ENCODE measurements at places on chromosomes 2 and 18.

- DNase-seq: peak; percentile 84
Measured at GRCh38 chr18:55781481-55781957, 193.5 kb upstream of the TCF4 start.

DNA sequence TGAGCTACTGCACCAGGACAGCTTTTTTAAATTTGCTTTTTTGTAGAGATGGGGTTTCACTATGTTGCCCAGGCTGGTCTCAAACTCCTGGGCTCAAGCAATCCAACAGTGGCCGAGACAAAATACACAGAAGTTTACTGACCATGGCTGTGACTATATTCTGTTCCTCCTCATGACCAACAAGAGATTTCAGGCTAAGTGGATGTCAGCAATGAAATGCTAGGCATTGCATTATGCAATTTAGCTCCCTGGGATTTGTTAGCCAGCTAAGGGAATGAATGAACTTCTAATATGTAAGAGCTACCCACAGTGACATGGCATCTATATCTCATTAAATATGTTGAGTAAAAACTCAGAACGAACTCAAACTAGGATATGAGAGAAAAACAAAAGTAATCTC lies 81.9 kb upstream of the MBOAT2 start:
- DNase-seq: no peak

GRCh38 chr2:12169721-12170120 lies 423.3 kb downstream of the LPIN1 start:
- DNase-seq: peak; percentile 95

DNA sequence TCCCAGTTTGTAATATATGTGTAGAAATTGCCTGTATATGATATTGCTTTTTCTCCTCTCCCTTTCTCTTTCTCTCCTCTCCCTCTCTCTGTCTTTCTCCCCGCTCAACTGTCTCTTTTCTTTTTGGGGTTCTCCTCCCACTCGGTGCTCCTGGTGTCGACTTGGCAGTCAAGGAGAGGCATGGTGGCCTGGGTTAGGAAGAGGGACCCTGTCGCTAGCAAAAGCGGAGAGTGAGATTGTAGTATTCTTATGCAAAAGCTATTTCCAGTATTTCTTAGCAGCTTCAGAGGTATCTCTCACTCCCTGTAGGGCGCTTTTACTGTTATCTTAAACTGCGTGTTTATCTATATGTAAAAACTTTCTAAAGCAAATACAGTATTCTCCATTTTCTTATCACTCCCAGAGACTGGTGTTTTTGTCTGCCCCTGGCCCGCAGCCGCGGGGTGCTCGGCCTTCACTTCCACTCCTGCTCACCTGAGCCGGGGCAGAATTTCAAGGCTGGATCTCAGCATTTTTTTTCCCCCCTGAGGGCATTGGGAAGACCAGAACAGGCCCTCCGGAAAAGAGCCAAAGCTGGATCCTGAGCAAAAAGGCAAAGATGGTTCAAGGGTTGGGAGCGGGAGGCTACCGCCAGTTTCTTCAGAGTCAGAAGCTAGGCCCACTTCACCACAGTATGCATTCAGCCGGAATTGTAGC lies 4.3 kb downstream of the SIX3 start:
- no peak for DNase-seq

- no peak for DNase-seq
Measured at GRCh38 chr2:160908157-160908556, 252.1 kb upstream of the TANK start.

DNA sequence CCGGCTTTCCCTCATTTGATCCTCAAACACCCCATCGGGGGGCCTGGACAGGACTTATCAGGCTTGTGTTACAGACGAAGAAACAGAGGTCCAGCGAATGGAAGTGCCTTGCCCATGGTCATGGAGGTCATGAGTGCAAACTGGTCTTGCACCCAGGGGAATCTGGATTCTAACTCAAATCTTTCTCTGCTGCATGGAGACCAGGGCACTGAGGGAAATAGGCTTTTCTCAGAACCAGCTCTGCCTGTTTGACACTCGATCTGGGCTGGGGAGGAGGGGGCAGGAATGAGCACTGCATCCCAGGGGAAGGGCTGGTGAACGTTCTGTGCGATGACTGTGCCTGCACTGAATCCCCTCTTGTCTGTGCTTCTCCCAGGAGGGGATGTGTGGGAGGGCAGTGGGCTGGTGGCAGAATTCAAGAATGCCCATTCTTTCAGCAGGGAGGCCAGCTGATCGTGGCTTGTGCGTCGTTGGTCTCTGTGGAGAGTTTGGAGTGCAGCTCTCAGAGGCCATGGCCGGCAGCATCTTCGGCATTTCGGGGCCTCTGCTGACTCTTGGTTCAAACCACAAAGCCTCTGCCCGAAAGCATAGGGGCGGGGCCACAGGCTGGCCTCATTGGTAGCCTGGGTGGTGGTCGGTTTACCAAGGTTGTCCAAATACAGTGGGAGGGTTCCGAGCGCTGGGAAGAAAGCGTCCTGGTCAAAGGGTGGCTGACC lies 171.6 kb downstream of the DDX1 start:
- no peak for DNase-seq

DNA sequence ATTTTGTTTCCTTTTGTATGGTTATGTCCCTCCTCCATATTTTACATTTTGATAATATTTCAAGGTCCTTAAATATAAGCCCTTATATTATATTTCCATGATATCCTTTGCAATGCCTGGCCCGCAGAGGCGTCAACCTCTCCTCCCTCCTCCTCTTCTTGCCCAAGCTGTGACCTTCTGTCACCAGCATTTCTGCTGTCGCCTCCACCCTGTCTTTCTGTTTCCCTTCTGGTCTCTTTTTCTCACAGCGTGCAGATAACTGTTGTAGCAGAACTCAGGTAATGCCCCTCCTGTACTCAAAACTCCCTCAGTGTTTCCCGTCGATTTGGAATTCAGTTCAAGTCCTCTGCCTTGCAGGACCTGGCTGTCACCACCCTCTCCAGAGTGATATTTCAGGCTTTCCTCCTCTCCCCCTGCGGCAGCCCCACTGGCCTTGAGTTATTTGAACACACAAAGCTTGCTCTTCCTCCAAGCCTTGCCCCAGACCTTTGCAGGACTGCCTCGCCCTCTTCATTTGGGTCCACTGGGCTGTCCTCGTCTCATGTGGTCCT lies 709.3 kb downstream of the DCDC2C start:
- no peak for DNase-seq

- no peak for DNase-seq
Measured at GRCh38 chr18:55240978-55241377, 281.7 kb upstream of the CCDC68 start.

DNA sequence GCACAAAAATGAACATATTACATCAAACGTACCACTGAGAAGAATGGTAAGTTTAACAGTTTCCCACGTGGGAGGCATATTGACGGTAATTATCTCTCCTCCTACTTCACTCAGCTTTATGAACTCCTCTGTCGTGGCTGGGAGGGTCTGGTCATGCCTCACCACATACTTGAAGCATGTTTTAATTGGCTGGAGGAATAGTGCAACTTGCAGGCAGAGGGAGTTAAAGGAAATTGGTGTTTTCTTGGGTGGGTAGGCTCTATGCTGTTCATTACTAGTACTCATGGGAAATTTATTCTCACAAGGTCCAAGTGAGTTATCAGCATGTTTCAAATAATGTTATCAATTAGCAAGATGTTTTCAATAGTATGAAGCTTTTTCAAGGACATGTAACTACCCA lies 767.0 kb downstream of the PLCL1 start:
- DNase-seq: no peak

GRCh38 chr2:46075848-46076247 lies 221.4 kb upstream of the EPAS1 start:
- DNase-seq: no peak

DNA sequence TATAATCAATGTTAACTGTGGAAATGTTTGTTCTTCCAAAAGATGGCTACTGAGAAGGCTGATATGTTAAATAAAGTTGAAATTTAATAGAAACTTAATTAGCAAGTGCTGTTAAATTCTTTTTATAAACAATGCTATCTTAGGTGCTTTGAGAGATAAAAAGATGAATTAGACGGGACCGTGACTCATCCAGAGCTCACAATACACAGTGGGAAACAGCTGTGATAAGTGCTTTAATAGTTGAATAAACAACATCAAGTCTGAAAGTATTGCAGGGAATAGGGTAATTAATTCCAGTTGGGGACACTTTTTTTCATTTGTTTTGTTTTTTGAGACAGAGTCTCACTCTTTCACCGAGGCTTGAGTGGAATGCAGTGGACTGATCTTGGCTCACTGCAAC lies 85.5 kb upstream of the DTNA start:
- no peak for DNase-seq

DNA sequence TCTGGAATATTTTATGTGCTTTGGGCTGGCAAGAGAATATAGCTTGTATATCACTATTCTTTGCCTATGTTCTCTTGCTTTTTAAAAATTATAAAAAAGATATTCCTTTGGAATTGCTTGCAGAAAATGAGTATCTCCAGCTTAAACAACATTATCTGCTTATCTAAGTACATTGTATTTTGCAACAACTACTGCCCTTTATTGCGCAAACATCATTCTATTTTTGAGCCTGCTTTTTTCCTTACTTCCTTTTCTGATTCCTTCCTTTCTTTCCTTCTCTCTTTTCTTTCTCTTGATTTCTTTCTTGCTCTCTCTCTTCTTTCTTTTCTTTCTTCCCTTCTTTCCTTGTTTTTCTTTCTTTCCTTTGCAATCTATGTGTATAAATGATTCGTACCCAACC lies 74.0 kb downstream of the UNC80 start:
- no peak for DNase-seq

DNA sequence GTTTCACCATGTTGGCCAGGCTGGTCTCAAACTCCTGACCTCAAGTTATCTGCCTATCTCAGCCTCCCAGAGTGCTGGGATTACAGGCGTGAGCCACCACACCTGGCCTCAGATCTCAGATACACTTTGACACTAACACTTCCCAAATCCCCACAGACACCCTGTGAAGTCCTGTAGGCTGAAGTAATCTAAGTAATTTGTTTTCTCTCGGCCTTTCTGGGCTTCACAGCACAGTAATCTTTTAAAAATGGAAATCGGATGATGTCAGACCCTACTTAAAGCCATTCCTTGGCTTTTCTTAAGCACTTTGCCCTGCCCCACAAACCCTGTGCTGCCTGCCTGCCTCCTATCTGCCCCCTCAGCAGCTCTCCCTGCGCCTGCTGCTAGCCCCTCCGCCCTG lies 16.2 kb downstream of the ATIC start:
- DNase-seq: no peak

DNA sequence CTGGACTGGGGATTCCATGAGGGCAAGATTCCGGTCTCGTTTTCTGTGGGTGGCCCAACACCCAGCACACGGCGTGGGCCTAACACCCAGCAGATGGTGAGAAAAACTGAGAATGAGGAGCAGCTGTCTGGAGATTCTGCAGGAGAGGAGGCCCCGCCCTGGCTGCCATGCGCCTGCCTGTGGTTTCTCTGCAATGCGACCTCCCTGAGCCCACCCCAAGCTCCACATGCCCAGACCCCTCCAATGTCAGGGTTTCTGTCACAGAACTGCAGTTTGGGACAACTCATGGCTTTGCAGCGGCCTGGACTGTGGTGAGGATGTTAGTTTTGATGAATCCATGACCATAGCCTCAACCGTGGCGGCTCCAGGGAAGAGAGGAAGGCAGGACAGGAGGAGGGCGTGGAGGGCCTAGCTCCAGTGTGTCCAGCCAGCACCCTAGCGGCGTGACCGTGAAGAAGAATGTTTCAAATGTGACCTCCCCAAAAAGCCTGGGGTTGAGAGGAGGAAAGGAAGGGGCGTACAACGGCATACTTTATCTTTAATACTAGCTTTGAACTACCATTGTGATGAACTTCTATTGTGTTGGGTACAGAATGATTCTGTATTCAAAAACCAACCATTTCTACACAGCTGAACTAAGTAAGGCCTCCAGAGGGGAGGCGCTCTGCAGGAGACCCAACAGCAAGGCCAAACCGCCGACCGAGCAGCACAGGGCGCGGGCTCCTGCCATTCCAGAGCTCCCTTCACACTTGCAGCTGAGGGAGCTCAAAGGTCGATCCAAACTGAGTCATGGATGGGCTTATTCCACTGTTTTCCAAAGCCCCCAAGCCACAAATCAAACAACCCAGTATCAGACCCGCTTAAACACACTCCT lies 3.4 kb downstream of the PXDN start:
- DNase-seq: peak; percentile 65
